Mucosa of gallbladder (tissue), 1 donor: ENCODE measurements at places on chromosomes 16 and 17. TPM values are rescaled to one million over a fixed set of nuclear protein-coding genes. Genes with fewer than 3 reads are reported as not detected.

The SLC5A10 gene
- not detected for total RNA-seq

The ERBB2 gene
- total RNA-seq: 202 TPM

The SARM1 gene
- 27.8 TPM for total RNA-seq

The ABCA9 gene
- total RNA-seq: 7.3 TPM

The SDK2 gene
- 12.9 TPM for total RNA-seq

The ATF7IP2 gene
- 13.6 TPM for total RNA-seq

The WFDC1 gene
- 92.6 TPM for total RNA-seq

The KAT2A gene
- total RNA-seq: 58.4 TPM

The CMTM1 gene
- 12.1 TPM for total RNA-seq

The TP53TG3 gene
- total RNA-seq: not detected

The CACNG1 gene
- total RNA-seq: not detected

The TMEM220 gene
- 17.7 TPM for total RNA-seq

The NOS2 gene
- 0.12 TPM for total RNA-seq

The C16orf95 gene
- 2.2 TPM for total RNA-seq

The GRIN2C gene
- total RNA-seq: 0.43 TPM

The GALR2 gene
- 0.20 TPM for total RNA-seq

The KRTAP9-8 gene
- total RNA-seq: not detected

The PYDC1 gene
- not detected for total RNA-seq

The MEIOC gene
- total RNA-seq: not detected

The CHST4 gene
- total RNA-seq: 586 TPM

The GNGT2 gene
- 3.4 TPM for total RNA-seq
